Foreskin melanocyte (primary cell): ENCODE measurements at places on chromosomes 2 and 18.

DNA sequence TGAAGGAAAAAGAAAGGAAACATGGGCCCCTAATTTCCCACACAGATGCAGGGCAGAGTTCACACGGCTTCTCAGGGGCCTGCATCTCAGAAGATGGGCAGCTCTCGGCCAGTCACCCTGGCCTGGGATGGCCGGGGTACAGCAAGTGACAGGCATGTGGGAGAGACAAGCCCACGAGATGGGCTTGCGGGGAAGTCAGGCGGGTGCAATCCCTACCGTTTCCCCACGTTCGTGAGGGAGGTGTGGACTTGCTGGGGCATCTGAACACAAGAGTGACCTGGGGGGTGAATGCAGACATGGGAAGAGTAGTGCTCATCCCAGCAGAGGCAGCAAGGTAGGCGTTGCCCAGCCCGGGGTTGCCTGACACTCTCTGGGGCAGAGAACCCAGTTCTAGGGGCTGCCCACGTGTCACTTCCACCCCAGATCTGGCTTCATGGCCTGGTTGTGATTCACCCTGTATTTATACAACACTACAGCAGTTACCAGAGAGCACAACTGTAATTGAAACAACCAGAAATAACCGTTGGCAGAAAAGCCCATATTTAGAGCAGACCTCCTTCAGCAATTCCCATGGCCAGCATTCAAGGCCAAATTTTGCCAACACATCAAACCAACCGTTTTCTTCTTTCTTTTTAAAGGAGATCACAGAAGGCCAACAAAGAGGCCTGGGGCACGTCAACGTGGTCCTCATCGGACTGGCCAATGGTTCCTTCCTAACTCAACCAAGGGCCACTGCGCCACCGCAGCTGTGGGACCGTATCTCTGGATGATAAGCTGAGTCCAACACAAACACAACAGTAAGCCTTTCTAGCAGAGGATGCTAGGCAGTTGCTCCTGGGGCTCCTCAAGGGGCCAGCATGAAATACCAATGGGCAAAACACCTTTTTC is 58.4 kb downstream of the PARD6G start:
- no peak for DNase-seq

DNA sequence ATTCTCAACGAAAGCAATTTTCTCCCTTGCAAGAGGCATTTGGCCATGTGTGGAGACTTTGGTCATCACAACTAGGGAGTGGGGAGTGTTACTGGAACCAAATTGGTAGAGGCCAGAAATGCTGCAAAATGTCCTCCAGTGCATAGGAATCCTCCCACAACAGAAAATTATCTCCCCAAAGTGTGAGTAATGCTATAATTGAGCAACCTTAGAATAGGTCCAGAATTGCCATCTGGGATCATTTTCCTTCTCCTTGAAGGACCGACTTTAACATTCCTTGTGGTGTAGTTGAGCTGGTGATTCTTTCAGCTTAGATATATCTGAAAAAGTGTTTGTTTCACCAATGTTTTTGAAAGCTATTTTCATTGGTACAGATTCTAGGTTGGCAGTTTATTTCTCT is 111.2 kb upstream of the SMIM21 start:
- no peak for DNase-seq

- no peak for DNase-seq
These were observed 187.7 kb downstream of the ICOS start for GRCh38 chr2:204124140-204124750.

DNA sequence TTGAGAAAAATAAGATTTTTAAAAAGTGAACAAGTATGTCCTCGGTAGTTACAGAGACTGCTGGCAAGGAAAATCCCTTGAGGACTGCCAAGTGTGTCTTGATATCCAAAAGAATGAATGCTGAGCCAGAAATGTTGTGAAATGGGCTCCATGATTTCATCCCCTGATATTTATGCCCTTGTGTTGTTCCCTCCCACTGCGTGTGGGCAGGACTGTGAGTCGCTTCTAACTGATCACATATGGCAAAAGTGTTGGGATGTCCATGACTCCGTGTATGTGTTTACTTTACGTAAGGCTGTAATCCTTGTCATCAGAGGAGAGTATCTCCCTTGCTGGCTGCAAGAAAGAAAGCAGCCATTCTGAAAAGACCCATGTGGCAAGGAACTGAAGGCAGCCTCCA is 285.1 kb downstream of the SS18 start:
- DNase-seq: no peak

- no peak for DNase-seq
These were observed 11.5 kb downstream of the GAL3ST2 start for GRCh38 chr2:241788135-241788534.

- DNase-seq: peak; percentile 70
These were observed 64.8 kb downstream of the REV1 start for GRCh38 chr2:99425022-99425421.

GRCh38 chr2:38485734-38486133 is 108.7 kb upstream of the ATL2 start:
- no peak for DNase-seq

- DNase-seq: no peak
These were observed 11.8 kb downstream of the ERFE start for GRCh38 chr2:238170386-238171071.

GRCh38 chr2:69641887-69642708 is 1.4 kb downstream of the AAK1 start:
- DNase-seq: no peak

DNA sequence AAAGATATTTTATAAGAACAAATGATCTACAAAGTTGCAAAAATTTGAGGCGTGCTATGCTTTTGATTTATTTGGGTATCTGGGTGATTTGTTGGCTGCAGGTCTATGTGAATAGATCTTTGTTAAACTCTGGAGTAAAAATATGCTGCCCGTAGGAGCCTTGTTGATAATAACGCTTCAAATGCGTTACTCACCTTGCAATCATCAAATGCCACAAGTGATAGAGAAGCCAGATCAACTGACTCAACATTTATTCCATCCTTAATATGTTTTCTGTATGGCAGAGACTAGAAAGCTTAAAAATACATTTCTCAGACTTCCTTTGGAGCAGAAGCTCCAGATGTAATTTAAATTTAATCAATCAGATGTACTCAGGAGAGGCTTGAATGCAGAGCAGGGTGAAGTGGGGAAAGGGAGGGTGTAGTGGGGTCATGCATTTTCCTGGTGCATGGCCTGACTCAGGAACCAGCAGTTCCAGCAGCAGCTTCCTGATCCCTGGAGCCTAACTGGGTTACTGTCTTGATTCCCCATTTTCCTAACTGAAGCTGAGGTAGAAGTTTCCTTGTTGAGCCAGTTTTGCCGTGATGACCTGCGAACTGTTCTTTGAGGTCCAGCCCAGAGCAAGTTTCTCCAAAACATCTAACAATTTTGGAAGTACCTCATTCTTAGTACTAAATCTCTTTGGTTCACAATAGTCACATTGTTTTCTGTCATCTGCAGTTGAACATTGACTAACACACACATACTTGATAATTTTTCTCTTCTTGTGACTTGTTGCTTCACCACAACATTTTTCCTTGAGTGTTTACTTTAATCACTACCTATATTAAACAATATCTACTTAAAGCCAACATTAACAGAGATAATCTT is 284.7 kb upstream of the CWC22 start:
- peak; percentile 14 for DNase-seq

- DNase-seq: peak; percentile 29
These were observed 344.5 kb upstream of the TNP1 start for GRCh38 chr2:217204358-217204757.

GRCh38 chr2:39476524-39476923 is 39.4 kb upstream of the MAP4K3 start:
- no peak for DNase-seq

- no peak for DNase-seq
These were observed 9.7 kb upstream of the POLE4 start for GRCh38 chr2:74948779-74949178.

- peak; percentile 57 for DNase-seq
These were observed 19.2 kb downstream of the NEURL3 start for GRCh38 chr2:96485751-96486651.

GRCh38 chr18:23422751-23423418 is 30.2 kb upstream of the RIOK3 start:
- no peak for DNase-seq

GRCh38 chr2:72412214-72412613 is 264.6 kb upstream of the CYP26B1 start:
- no peak for DNase-seq

- no peak for DNase-seq
These were observed 60.2 kb downstream of the LYPD6B start for GRCh38 chr2:149098701-149099100.

DNA sequence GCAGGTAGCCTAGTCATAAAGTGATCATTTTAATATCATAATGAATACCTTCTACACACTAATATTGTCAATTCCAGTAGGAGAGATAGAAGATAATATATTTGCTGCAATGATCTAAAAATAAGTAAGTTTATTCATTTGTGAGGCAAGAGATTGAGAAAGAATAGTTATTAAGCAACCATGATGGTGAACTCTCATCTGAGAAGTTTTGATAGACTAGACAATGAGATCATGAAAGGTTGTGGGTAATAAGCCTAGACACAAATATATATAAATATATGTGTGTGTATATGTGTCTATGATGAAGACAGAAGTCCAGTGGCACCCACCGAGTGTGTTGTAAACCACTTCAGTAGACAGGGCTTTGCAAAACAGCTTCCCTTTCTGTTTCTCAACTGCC is 181.0 kb upstream of the CHST9 start:
- DNase-seq: no peak

DNA sequence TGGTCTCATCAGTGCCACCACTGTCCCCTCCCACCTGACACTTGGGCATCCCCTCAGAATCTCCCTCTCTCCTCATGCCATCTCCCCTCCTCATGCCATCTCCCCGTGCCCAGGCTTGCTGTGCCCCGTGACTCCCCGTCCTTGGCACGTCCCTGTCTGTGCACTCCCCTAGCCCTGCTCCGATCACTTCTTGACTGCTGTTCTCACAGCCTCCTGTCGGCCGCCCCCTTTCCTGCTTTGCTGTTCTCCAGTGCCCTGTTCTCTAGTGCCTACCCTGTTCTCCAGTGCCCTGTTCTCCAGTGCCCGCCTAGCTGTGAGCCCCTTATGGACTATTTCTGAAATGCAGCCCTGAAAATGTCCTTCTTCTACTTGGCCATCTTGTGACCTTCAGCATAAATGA is 253.8 kb downstream of the ALPK2 start:
- DNase-seq: no peak

- DNase-seq: no peak
These were observed 40.7 kb downstream of the INO80D start for GRCh38 chr2:206045251-206045650.

- DNase-seq: no peak
These were observed 196.0 kb upstream of the RAB12 start for GRCh38 chr18:8413189-8413588.

- no peak for DNase-seq
These were observed 1635.9 kb upstream of the LRRTM1 start for GRCh38 chr2:81940266-81940955.

DNA sequence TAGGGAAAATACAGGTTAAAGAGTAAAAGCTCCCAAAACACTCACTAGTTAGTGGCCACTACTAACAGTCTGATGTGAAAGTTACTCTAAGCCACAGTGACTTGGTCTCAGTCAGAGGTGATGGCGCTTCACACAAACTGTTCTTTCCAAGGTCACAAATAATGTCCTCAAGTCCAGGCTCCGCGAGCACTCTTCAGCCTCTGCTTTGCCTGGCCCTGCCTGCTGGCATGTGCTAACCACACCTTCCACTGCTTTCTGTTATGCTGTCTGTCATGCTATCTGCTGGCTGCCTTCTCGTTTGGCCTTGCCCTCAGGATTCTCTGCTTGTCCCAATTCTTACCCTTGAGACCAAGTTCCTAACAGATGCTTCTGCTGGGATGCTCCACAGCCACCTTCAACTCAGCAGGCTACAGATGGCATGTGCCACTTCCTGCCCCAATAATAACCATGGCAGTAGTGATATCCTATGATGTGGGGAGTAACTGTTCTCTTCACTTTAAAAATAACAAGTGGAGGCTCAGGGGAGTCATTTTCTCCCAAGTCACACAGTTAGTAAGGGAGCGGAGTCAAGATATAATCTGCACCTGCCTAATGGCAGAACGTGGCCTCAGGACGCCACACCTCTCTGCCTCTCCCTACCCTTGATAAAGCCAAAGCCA is 75.7 kb downstream of the ZAP70 start:
- no peak for DNase-seq

- no peak for DNase-seq
These were observed 809.8 kb upstream of the SOX11 start for GRCh38 chr2:4882421-4882820.

- DNase-seq: no peak
These were observed 168.4 kb upstream of the DDX18 start for GRCh38 chr2:117646099-117646498.

DNA sequence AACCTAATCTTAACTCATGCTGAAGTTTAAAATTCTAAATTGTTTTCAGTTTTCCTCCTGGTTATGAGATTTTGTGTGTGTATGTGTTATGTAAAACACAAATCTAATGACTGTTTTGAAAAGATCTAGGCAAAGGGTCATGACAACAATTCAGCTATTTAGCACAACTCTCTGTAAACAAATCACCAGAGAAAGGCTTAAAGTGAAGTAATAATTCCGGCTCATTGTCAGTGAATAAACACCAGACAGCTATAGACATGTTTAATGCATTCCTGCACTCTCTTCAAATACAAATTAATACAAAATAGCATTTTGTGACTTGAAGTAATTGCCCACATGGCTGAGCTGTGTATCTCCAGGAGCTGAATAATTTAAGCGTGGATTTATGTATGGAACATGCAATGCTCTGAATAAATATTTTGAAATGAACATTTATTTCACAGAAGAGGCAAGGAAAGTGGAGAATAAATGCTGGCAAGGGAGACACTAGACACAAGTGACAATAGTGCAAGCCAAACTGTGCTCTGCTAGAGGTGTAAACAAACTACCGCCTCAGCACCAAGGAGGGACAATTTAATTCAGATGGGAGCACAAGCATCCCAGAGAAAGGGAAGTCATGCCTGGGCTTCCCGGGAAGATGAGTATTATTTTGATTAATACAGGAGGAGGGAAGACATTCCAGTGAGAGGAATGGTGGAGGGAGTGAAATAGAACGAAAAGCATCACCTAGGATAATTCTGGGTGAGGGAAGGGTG is 133.6 kb upstream of the XPO1 start:
- DNase-seq: no peak

GRCh38 chr18:77702686-77703085 is 453.0 kb downstream of the GALR1 start:
- DNase-seq: no peak

GRCh38 chr2:10046931-10047330 is 3.6 kb downstream of the KLF11 start:
- no peak for DNase-seq

GRCh38 chr2:239824866-239825704 is 200.1 kb downstream of the NDUFA10 start:
- no peak for DNase-seq

DNA sequence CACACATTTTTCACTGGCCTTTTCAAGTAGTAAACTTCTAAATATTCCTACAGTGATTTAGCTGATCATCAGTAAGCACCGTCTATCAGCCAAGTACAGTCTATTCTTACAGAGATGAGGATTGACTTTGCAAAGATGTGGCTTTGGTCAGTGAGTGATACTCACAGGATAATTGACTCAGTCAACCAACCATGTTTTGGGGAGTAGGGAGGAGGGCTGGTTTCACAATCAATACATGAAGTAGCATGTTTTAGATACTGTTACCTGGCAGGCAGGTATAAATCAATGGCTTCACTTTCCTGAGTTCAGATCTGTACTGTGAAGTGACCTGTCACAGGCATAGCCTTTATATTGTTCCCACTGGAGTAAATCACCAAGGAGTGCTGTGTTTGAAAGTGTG is 27.2 kb downstream of the OSBPL6 start:
- DNase-seq: no peak
